ENCODE measurements at places on chromosomes 2 and 18. TPM values are rescaled to one million over a fixed set of nuclear protein-coding genes. Genes with fewer than 3 reads are reported as not detected.

Gene COL4A4
- total RNA-seq = not detected

DNA sequence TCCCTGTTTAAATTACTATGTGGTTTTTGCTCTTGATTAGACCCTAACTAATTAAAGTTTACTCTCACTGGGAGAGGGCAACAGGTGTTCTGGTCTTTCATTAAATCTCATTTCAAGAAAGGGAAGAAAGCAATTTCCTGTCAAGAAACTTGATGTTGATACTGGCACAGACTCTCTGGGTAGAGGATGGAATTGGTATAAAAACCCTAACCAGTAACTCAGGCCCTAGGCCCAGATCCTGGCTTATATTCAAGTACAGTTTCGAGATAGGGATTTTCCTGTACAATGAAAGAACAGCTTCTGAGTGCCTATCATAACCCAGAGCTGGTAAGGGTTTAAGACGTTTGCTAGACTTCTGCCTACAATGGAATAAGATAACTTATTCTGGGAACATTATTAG, 61.6 kb upstream of the ACYP2 start:
- no peak for DNase-seq

Gene CSRNP3
- total RNA-seq = not detected

DNA sequence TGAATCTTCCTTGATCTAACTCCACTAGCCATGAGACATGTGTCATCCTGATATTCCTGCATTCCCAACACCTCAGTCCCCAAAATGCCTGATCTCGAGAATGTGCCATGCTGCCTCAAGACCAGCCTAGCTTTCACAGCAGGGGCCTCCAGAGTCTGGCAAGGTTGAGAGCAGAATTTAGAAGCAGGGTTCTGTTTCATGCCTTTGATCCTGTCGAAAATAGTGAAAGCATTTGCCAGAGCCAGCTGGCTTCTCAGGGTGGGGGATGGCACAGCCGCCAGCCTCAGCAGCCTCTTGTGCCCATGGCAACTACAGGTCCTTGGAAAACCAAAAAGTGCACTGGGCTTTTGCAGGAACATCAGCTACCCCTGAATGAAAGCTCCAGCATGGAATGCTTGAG, 143.5 kb downstream of the RTN4 start:
- DNase-seq = no peak

DNA sequence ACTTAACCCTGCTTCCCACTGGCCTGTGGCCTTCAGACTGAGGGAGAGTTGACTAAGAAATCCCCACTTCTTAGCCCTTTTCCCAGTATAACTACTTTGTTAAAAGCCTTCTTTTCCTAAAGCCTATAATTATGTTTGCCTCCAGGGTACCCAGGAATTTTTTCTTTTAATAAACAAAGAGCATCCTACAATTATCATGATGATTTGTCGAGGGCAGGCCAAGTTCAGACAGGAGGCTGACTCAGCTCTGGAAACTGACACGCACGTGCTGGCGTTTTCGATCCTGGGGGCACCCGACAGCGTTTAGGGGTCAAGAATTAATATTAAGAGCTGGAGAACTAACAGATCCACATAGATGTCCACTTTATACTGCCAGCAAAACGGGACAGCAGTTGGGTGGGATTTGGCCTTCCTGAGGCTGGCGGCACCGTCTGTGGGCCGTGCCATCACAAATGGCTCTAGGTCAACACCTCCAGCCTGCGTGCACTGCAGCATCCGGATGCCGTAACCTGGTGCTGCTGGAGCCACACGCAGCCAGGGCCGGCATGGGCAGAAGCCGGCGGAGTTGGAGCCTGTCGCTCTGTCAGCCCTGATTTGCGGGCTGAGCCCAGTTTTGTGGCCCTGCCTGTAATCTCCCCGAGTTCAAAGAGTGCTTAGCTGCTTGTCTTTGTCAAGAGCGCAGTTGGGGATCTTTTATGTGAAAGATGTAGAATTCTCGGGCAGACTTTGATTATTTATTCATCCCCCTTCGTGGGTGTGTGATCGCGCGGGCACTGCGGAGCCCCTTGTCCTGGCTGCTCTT, 191.0 kb downstream of the GLI2 start:
- peak; percentile 44 for DNase-seq
